ENCODE measurements at places on chromosomes 2 and 18.

- no peak for DNase-seq
Observed at GRCh38 chr2:190755772-190756415, 107.0 kb downstream of the NAB1 start.

- no peak for DNase-seq
Observed at GRCh38 chr2:130807659-130808385, 28.9 kb upstream of the ARHGEF4 start.

DNA sequence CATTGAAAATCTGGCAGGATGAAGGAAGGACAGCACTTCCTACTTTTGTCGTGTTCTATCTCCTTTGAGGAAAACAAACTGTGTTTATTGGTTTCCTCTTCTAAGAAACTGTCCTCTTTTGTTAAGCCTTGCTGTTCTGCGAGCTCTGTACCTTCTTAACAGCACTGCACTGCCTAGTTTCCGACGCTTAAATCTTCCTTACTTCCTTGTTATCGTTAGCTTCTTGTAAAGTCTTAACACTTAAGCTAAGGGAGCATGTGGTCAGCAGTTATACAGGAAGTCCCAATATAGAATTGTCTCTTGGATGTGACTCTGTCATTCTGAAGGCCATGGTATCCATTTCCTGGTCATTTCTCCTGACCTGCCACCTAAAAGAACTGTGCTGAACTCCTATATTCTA is 552.8 kb upstream of the NRP2 start:
- DNase-seq: no peak

DNA sequence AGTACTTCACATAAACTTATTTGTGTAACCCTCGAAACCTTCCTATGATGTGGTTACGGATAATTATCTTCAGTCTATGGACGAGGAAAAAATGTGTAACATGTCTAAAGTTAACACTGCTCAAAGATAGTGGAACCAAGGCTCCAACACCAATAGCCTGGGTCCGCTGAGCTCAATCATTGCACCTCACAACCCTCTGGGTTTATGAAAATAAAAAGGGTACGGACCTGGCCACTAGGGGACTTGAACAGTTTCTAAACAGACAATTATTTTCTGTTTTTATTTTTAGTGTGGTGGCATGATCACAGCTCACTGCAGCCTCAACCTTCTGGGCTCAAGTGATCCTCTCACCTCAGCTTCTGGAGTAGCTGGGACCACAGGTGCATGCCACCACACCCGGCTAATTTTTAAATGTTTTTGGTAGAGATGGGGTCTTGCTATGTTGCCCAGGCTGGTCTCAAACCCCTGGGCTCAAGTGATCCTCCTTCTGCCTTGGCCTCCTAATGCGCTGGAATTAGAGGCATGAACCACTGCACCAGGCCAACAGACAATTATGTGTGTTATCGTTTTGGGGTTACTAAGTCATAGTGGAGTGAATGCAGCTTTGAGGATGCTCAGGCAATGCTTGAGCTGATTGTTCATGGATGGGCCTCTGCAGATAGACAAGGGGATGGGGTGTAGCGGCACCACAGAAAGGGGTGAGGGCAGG is 10.1 kb downstream of the CASP8 start:
- DNase-seq: no peak

- DNase-seq: no peak
Observed at GRCh38 chr2:241310917-241311566, 4.4 kb downstream of the HDLBP start.

GRCh38 chr2:64196963-64197362 is 52.7 kb upstream of the PELI1 start:
- no peak for DNase-seq
